Breast epithelium (tissue), 4 donors: ENCODE measurements at places on chromosomes 4 and X. TPM values are rescaled to one million over a fixed set of nuclear protein-coding genes. Genes with fewer than 3 reads are reported as not detected.

The MAGEA11 gene
- not detected for total RNA-seq

The ZNF157 gene
- not detected for total RNA-seq

The SAP30 gene
- total RNA-seq, result 50.1 TPM

The RAP1GDS1 gene
- total RNA-seq, result 55.8 TPM

The CCKAR gene
- total RNA-seq, result not detected

The ADH1B gene
- total RNA-seq, result 631 TPM

The PPP4R3C gene
- total RNA-seq, result not detected

The KLB gene
- 23.2 TPM for total RNA-seq

The ADH1A gene
- total RNA-seq, result 2.3 TPM

The HPGDS gene
- total RNA-seq, result 0.98 TPM

The GABRG1 gene
- under 0.01 TPM for total RNA-seq

The ZNF674 gene
- 7.3 TPM for total RNA-seq

The CXCL3 gene
- 1.3 TPM for total RNA-seq

The FGFBP1 gene
- total RNA-seq, result not detected

The ADH1C gene
- 8.8 TPM for total RNA-seq

The HMGN5 gene
- 4.6 TPM for total RNA-seq

The CLDN34 gene
- not detected for total RNA-seq

The PCDH19 gene
- total RNA-seq, result 1.8 TPM

The STATH gene
- total RNA-seq, result not detected

The TMEM185A gene
- total RNA-seq, result 15.7 TPM

The SORCS2 gene
- total RNA-seq, result 1.3 TPM

The SYNPO2 gene
- 30.2 TPM for total RNA-seq

The GRIA3 gene
- 2.6 TPM for total RNA-seq

The BEX2 gene
- total RNA-seq, result 29.4 TPM

The STK32B gene
- total RNA-seq, result 4.6 TPM

The PDE6B gene
- total RNA-seq, result 10.2 TPM

The COX7B gene
- total RNA-seq, result 261 TPM

The CLDN2 gene
- total RNA-seq, result 0.33 TPM

The NEUROG2 gene
- total RNA-seq, result 0.29 TPM

The MAP3K15 gene
- total RNA-seq, result not detected

The WDR44 gene
- total RNA-seq, result 23.7 TPM

The STOX2 gene
- total RNA-seq, result 11.2 TPM

The PSAPL1 gene
- total RNA-seq, result 0.15 TPM

The F11 gene
- total RNA-seq, result not detected

The NPNT gene
- 1.4 TPM for total RNA-seq

The SYP gene
- total RNA-seq, result 1.3 TPM
